Epithelial cell of umbilical artery (primary cell): ENCODE measurements at places on chromosomes 13 and 19. TPM values are rescaled to one million over a fixed set of nuclear protein-coding genes. Genes with fewer than 3 reads are reported as not detected.

The ZNF723 gene
- total RNA-seq, result not detected in 2 replicates

The PSPC1 gene
- total RNA-seq, result 71.1 and 97.1 TPM in 2 replicates

The SOX21 gene
- total RNA-seq, result not detected in 2 replicates

The HCST gene
- total RNA-seq, result not detected in 2 replicates

The CDKN2D gene
- total RNA-seq, result 5.9 and 7.1 TPM in 2 replicates

The CCDC70 gene
- total RNA-seq, result not detected in 2 replicates

The ZNF841 gene
- 11.7 and 17.9 TPM in 2 replicates for total RNA-seq

The CEACAM1 gene
- total RNA-seq, result 0.32 and 0.46 TPM in 2 replicates

The NLRP5 gene
- total RNA-seq, result not detected in 2 replicates

The PPM1N gene
- 1.4 and 1.9 TPM in 2 replicates for total RNA-seq

The PALM3 gene
- 0.15 TPM in 1 of 2 replicates, not detected in the other for total RNA-seq

The ENOX1 gene
- 0.65 and 8.5 TPM in 2 replicates for total RNA-seq

The ZNF626 gene
- 12.3 and 13.2 TPM in 2 replicates for total RNA-seq

The RELB gene
- total RNA-seq, result 8.4 and 8.8 TPM in 2 replicates

The PEAK3 gene
- total RNA-seq, result not detected in 2 replicates

The HIF3A gene
- 0.97 and 7.0 TPM in 2 replicates for total RNA-seq

The SHFL gene
- total RNA-seq, result 15.9 and 45.0 TPM in 2 replicates

The UNC13A gene
- under 0.01 TPM in 1 of 2 replicates, not detected in the other for total RNA-seq

The CGB3 gene
- not detected in 2 replicates for total RNA-seq

The LILRA1 gene
- total RNA-seq, result not detected in 2 replicates
